ENCODE measurements at places on chromosomes 3 and 15.

DNA sequence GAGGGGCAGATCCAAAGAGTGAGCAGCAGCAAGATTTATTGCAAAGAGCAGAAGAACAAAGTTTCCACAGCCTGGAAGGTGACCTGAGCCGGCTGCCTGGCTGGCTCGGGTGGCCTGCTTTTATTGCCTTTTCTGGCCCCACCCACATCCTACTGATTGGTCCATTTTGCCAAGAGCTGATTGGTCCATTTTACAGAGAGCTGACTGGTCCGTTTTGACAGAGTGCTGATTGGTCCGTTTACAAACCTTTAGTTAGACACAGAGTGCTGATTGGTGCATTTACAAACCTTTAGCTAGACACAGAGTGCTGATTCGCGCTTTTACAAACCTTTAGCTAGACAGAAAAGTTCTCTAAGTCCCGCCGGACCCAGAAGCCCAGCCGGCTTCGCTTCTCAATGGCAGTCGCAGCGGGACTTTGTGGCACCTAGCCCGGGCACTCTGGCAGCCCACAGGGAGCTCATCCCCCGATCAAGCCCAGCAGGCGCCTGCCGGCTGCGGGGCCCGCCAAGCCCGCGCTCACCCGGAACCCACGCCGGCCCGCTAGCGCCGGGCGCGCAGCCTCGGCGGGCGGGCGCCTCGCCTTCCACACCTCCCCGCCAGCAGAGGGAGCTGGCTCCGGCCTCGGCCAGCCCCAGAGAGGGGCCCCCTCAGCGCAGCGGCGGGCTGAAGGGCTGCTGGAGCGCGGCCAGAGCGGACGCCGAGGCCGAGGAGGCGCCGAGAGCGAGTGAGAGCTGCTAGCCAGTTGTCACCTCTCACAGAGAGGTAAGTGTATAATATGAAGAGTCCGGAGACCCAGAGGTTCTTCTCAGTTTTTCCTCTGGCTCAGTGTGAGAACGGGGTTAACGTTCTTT, 339.2 kb downstream of the CHL1 start:
- DNase-seq = no peak

- no peak for DNase-seq
Measured at GRCh38 chr3:124514683-124515082, 215.6 kb upstream of the UMPS start.

GRCh38 chr15:51274956-51275355, 63.4 kb downstream of the CYP19A1 start:
- DNase-seq = no peak

- DNase-seq = no peak
Measured at GRCh38 chr3:143770391-143770790, 77.9 kb downstream of the SLC9A9 start.

GRCh38 chr3:73399106-73399505, 225.6 kb downstream of the PDZRN3 start:
- DNase-seq = no peak

GRCh38 chr3:156760333-156760732, 65.8 kb upstream of the LEKR1 start:
- DNase-seq = no peak

- DNase-seq = no peak
Measured at GRCh38 chr3:55190331-55190730, 262.5 kb upstream of the LRTM1 start.

DNA sequence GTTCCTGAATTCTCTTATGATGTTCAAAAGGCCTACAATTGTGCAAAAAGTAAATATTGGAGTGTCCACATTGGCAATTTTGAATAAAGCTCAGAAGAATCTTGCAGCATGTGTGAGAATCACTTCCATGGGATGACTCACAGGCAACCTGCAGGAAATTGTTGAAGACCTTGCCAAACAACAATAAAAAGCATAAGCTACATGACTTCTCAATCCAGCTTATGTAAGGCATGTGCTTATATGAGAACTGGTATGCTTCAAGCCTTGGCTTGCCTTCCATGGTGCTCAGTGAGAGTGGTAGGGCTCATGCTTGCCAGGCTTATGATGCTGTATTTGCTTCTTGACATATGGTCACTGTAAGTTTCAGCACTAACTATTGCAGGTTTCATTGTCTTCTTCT, 18.4 kb upstream of the BCHE start:
- no peak for DNase-seq

- DNase-seq = no peak
Measured at GRCh38 chr15:39699516-39700374, 82.9 kb downstream of the FSIP1 start.

GRCh38 chr3:178597371-178597770, 61.1 kb downstream of the KCNMB2 start:
- no peak for DNase-seq

DNA sequence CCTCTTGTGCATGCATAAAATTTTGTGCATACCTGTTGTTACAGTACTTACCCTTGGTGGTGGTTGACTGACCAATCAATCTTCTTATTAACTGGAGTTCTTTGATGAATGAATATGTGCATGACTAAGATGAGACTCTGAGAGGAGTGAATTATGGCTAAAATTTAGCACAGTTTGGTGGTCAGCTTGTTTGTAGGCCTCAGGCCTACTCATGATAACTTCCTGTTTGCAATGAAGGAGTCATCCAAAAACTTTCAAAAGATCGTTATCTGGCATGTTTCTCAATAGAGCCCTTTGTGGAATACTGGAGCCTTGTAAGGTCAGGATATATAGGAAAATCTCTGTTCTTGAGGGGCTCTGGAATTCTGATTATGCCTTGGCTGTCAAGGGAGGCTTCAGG, 66.5 kb downstream of the LEKR1 start:
- DNase-seq = no peak

GRCh38 chr3:113985541-113985940, 37.7 kb downstream of the ZDHHC23 start:
- no peak for DNase-seq

- no peak for DNase-seq
Measured at GRCh38 chr3:187765342-187765741, 20.1 kb upstream of the BCL6 start.

DNA sequence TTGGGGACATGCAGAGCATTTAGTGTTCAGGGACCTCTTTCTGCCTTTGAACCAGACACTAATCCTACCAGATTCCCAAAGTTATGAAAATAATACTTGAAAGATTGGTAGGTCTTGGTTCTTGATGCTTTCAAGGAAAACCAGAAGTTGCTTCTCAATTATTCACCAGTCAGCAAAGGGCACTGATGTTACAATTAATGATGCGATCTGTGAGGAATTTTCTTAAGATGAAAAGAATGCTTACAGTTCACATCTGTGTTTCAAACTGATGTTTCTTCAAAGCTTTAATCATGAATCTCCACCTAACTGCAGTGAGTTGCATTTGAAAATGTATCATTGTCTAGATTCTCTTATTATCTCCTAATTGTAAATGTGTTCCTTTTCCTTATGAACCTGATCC, 161.0 kb downstream of the NAALADL2 start:
- DNase-seq = no peak

DNA sequence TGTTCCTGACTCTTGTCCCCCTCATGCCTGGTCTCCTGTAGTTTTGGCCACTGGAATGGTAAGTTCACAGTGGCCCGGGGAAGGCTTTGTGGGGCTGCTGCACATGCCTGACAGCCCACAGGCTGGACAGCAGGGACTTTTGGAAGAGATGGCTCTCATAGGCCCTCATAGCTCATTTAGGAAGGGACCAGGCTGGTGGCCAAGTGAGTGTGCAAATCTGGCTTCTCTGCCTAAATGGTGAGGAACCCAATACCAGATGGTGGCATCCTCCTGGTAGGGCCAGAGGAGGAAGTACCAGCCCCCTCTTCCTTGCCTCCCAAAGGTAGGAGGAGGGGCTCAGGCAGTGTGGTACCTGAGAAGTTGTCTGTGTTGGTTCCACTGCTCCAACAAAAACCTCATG, 25.6 kb downstream of the ALPK3 start:
- DNase-seq = no peak

DNA sequence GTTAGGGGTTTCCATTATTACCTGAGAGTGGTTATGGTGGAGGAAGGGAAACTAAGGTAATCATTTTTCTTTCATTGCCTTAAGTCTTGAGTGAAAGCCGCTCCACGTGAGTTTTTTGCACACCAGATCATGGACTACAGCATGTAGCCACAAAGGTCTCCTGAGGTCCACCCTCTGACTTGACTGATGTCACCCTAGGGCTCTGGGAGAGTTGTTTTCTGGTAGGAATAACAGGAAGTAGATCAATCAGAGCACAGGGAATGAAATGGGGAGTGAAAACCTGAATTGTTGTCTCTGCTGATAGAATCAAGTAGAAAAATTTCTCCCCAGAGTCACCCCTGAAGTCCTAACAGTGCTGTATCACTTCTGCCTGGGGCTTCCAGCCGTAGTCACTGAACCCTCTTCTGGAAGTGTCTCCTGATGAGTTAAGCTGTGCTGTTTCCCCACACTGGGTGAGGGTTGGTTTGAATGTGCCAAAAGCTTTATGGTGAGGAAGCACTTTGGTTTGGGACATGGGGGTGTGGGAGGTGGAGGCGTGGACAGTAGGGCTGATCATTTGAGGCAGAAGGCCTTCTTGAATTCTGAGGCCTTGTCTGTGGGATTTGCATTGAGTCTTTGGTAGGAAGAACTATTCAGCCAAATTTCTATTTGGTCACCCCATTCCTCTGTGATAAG, 64.3 kb downstream of the SLCO3A1 start:
- DNase-seq = no peak

- DNase-seq = no peak
Measured at GRCh38 chr3:40309925-40310695, 603 bp downstream of the EIF1B start.

GRCh38 chr15:98706986-98707385, 58.6 kb downstream of the IGF1R start:
- DNase-seq = no peak

DNA sequence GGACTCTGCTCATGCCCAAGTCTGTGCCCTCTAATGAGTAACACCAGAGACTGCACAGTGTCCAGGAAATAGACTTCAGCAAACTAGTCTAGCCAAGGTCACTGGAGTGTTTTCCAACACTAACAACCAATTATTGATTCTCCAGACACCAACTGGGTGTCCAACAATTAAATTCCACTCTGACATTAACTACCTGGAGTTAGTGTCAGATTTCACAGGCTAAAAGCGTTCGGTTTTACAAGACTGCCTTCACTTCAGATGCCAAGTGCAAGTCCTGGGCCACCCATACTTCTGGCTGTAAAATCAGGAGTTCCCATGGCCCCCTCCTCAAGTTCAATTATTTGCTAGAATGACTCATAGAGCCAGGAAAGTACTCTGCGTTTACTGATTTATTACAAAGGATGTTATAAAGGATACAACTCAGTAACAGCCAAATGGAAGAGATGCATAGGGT, 20.8 kb upstream of the CFAP161 start:
- no peak for DNase-seq

- DNase-seq = no peak
Measured at GRCh38 chr3:39448506-39449233, 18.8 kb upstream of the MOBP start.

GRCh38 chr3:56858331-56858730, 56.6 kb upstream of the ARHGEF3 start:
- no peak for DNase-seq

DNA sequence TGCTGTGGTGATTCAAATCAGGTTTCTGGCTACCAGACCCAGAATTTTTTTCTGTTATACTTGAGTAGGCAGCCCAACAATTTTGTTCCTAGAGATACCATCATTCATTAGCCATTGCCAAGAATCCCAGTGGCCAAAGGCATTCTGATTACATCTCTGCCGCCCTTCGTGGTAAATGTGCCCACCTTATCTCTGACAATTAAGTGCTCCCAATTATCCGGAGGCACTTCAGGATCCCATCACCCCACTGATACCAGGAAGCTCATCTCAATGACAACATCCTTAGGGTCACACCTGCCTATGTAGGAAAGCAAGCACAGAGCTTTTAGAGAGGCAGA, 43.2 kb upstream of the RPL35A start:
- DNase-seq = no peak

- DNase-seq = no peak
Measured at GRCh38 chr3:73867524-73867923, 242.8 kb upstream of the PDZRN3 start.

- no peak for DNase-seq
Measured at GRCh38 chr15:40328751-40329150, 5.3 kb downstream of the INAFM2 start.

DNA sequence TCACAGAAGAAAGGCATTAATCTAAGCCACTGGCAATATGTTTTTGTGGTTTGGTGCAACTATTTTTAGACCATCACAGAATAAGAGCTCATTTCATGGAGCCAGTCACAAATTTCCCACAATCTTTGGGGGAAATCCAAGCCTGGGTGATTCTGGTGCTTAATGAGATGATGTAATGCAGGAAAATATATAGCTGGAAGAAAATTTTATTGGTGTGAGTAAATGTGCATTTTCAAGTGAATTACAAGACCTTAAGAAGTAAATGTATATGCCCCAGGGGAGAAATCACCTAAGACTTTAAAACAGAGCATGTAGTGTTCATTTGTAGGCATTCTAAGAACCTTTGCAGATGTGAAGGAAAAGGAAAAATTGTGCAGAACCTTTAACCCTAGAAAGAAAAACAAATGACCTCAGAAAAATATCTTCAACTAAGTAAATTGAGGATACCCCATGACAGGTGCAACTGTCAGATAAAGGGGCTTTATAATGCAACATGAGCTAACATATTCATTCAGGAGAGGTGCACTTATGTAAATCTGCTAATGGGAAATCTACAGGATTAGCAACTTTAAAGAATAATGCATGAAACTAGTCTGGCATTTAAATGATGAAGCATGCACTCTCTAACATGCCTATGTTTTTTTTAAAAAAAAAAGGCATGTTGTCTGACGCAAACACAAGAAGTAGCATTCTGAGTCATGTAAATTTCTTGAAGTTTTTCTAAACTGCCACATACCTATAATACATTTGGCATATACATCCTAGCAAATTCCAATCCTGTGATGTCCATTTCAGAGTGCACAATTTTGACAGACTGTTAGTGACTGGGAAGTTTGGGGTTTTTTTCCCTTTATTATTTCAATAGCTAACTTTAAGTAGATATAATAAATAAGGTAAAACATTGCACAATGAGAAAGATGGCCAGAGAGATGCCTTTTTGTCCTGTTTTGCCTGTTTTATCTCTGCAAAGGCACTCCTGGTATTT, 105.1 kb downstream of the MEX3B start:
- no peak for DNase-seq

- no peak for DNase-seq
Measured at GRCh38 chr15:68609629-68610028, 30.8 kb downstream of the CORO2B start.

DNA sequence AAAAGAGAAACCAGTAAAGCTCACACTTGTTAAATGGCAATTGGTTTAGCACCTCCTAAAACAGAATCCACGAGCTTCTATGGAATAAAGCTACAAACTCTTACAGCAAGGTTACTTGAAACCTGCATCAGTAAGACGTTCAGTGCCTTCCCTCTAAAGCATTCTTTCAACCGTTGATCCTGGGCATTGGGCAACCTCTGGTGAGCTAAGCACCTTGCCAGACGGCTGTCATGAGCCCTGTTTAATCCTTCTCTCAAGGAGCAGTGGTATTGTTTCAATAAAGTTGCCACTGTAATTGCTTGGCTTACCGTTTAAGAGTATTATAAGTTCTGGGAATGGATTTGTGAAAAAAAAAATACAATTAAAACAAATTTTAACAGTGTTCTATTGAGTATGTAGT, 75.0 kb downstream of the COL8A1 start:
- no peak for DNase-seq

GRCh38 chr15:76208786-76209424, 102.4 kb downstream of the ETFA start:
- no peak for DNase-seq
